Mesendoderm (in vitro differentiated cells): ENCODE measurements at places on chromosomes 4 and X.

- no peaks in the 10 kb centered on the region for H3K27me3 ChIP-seq
- no peak for DNase-seq
- H3K27ac ChIP-seq = no peak overlapping the region
- H3K36me3 ChIP-seq = no peaks in the 10 kb centered on the region
Measured at GRCh38 chrX:110699109-110699508, 96.5 kb downstream of the CHRDL1 start.

DNA sequence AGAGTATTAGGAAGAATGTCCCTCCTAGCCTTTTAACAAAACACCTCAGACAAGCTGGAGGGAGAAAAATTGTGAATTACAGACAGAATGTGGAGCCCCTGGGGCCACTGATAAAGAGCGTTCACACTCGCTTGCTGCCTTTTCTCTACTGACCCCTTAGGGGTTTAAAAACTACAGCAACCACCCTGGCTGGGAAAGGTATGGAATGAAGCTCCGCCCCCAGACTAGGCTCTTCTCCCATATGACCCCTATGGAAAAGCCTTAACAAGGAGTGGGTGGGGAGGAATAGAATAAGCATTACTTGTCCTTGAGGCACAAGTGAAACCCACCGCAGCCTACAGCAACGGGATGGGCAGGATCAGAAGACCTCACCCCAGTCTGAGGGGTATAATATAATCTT, 26.3 kb downstream of the ANKRD50 start:
- H3K27ac ChIP-seq = peak overlapping the region; percentile 80
- no peak overlapping the region for H3K4me3 ChIP-seq
- H3K36me3 ChIP-seq = no peaks in the 10 kb centered on the region
- no peaks in the 10 kb centered on the region for H3K27me3 ChIP-seq
- peak; percentile 97 for DNase-seq

DNA sequence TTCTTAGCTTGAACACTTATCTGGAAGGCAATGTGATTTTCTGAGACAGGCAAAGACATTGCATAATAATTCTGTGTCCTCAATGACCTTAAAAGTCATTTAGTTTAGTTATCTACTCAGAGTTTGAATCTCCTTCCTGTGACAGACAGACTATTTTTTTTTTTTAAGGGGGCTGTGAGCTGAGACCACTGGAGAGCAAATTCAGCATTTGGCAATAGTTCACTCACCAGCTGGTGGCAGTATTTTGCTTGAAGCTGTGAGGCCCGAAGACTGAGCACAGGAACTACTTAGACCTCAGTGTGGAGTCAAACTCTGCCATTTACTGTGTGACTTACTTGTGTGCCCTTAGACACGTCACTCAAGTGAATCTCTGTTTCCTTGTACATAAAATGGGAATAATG, 22.9 kb upstream of the CPE start:
- no peak overlapping the region for H3K27ac ChIP-seq
- H3K27me3 ChIP-seq = no peaks in the 10 kb centered on the region
- no peaks in the 10 kb centered on the region for H3K4me1 ChIP-seq
- DNase-seq = peak; percentile 82
- no peaks in the 10 kb centered on the region for H3K36me3 ChIP-seq

DNA sequence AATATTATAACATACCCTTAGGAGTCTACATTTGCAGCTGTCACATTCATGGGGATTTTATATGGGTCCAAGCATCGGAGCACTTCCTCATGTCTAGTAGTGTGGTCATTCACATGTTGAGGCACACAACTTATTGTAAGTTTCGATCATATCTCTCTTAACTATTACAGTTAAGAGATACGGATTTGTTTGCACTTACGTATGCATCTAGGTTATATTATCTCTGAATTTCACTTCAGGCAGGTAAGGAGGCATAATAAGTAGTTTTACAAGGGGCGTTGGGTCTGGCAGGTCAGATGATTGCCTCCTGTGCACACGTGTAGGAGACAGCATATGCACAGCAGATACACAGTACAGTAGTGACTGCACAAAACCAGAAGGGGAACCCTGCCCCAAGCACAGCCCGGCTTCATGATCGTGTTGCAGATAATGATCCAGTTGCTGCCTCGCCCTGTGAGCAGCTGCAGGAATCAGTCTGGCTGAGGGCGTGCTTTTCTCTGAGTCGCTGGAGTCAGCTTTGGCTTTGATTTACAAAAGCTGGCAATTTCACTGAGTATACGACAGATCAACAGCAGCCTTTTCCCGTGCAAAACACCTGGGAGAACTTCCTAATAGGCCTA, 302.9 kb upstream of the GATB start:
- no peaks in the 10 kb centered on the region for H3K27me3 ChIP-seq
- H3K27ac ChIP-seq = no peak overlapping the region
- no peaks in the 10 kb centered on the region for H3K36me3 ChIP-seq

GRCh38 chrX:100635989-100636320, 651 bp downstream of the TSPAN6 start:
- no peaks in the 10 kb centered on the region for H3K4me1 ChIP-seq
- H3K4me3 ChIP-seq = peak overlapping the region; percentile 72
- H3K27ac ChIP-seq = peak overlapping the region; percentile 49
- H3K27me3 ChIP-seq = no peaks in the 10 kb centered on the region

DNA sequence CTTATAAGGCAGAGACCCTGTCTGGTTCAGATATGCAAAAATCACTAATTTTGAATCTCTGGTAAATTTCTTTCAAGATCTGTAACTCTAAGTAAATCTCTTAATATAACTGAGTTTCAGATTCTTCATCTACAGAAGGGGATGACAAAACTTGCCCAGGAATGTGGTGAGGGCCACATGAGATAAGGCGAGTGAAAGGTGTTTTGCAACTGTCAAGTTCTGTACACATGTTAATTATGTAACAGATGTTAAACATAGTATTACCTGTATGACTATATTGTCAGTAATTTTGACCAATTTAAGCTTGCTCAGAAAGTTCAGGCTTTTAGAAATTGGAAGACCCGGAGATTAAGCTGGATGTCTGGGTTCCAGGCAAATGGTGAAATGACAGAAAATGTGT, 549 bp upstream of the GLRB start:
- H3K4me1 ChIP-seq = no peaks in the 10 kb centered on the region
- no peak for DNase-seq
- H3K4me3 ChIP-seq = peak overlapping the region; percentile 16
- H3K27ac ChIP-seq = no peak overlapping the region
- H3K27me3 ChIP-seq = peaks cover 5% of the 10 kb centered on the region

- H3K36me3 ChIP-seq = no peaks in the 10 kb centered on the region
- H3K4me1 ChIP-seq = no peaks in the 10 kb centered on the region
- DNase-seq = peak; percentile 50
- H3K4me3 ChIP-seq = no peak overlapping the region
- H3K27me3 ChIP-seq = no peaks in the 10 kb centered on the region
Measured at GRCh38 chrX:40484408-40485091, 96.2 kb upstream of the ATP6AP2 start.

DNA sequence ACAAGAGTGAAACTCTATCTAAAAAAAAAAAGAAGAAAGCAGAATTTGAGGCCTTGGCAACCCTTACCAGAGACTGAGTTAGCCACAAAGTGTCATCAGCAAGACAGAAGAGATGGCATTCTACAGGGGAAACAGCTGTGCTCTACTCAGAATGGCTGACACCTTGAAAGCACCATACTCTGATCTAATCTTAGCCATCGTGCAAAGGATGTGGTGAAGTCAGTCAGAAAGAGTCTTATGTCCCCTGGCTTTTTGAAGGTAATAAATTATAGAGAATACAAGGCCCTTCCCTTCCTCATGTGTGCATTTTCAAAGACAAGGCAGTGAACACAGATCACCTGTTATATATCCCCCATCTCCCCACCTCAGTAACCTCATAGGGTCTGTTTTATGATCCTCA, 13.2 kb downstream of the CLNK start:
- no peak overlapping the region for H3K27ac ChIP-seq
- no peaks in the 10 kb centered on the region for H3K36me3 ChIP-seq
- H3K4me1 ChIP-seq = no peaks in the 10 kb centered on the region
- no peak overlapping the region for H3K4me3 ChIP-seq
- no peaks in the 10 kb centered on the region for H3K27me3 ChIP-seq

- DNase-seq = no peak
- H3K36me3 ChIP-seq = no peaks in the 10 kb centered on the region
- H3K27me3 ChIP-seq = no peaks in the 10 kb centered on the region
- no peaks in the 10 kb centered on the region for H3K4me1 ChIP-seq
Measured at GRCh38 chrX:18002791-18003190, 141.7 kb upstream of the RAI2 start.

DNA sequence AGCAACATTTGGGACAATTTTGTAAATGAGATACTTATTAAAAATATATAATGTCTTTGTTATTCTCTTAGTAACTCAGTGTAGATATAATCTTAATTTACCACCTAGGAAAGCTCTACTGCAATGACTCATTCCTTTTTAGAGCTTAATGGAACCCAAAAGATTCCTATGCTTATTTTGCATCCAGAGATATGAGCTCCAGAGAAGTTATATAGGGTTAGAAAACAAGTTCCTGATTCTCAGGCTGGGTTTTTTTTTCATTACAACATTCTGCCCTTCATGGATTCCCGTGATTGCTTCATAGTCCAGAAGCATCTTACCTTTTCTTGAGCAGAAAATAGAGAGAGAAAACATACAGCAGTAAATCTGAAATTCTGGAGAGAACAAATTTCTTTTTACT, 57.9 kb upstream of the CXCL8 start:
- no peaks in the 10 kb centered on the region for H3K27me3 ChIP-seq
- H3K27ac ChIP-seq = no peak overlapping the region
- no peak for DNase-seq
- no peak overlapping the region for H3K4me3 ChIP-seq
- H3K36me3 ChIP-seq = no peaks in the 10 kb centered on the region
- H3K4me1 ChIP-seq = no peaks in the 10 kb centered on the region
